H9 (cell line): ENCODE measurements at places on chromosomes 16 and 17. TPM values are rescaled to one million over a fixed set of nuclear protein-coding genes. Genes with fewer than 3 reads are reported as not detected.

TEKT3 gene
- 0.42 and 0.57 TPM in 2 replicates for total RNA-seq

PRSS36 gene
- 0.66 and 0.72 TPM in 2 replicates for total RNA-seq

DNA sequence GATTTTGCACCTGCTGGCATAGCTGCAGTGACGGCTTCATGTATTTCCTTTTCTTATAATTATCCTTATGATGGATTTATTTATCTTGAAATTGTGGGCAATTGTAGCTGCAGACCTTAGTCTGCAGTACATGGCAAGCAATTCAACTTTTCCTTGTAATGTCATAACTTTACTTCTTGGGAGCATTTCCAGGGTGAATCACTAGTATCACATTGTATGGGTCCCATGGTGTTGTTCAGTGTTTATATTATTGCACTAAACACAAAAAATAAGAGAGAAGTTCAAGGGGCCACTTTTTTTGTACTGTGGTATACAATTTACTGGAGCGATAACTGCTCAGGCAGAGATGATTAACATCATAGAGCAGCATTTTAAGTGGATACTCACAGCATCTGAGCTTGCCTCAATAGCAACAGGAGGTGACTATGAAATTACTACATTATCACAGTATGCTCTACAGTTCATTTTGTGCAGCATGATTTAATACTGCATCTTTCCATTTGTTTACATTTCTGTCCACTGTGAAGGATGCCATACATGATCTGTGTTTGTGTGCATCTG, 169.5 kb downstream of the STX8 start:
- DNase-seq = no peak
- H3K4me1 ChIP-seq = no peaks in the 10 kb centered on the region
- no peak overlapping the region for H3K27ac ChIP-seq

DNA sequence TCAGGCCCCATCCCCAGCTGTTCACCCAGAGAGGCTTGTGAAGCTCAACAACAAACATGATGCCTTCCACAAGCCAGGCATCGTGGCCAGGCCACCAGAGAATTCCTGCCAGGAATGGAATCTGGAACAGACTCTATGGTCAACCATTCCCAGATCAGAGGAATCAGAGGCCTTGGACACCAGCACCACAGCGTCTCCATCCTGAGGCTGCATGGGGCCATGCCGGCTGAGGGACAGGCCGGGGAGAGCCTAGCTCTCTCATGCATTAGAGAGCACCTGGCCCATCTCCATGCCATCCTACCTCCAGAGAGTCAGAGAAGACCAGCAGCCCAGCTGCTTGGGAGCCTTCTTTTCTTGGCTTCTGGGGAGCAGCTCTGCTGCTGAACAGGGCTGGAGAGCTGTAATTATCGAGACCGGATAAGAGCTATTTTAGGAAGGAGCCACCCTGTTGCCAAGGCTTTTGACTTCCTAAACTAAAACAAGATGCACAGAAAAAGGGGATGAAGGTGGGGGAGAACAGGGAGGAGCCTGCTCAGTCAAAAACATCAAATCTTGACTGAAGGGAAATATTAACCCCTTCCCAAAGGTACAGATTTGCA, 24.5 kb upstream of the MTMR4 start:
- H3K4me3 ChIP-seq = no peak overlapping the region
- H3K36me3 ChIP-seq = no peaks in the 10 kb centered on the region
- H3K27me3 ChIP-seq = no peaks in the 10 kb centered on the region
- DNase-seq = peak; percentile 24
- no peak overlapping the region for H3K27ac ChIP-seq

ZNF624 gene
- total RNA-seq = 0.88 and 1.3 TPM in 2 replicates

- H3K4me1 ChIP-seq = no peaks in the 10 kb centered on the region
- no peaks in the 10 kb centered on the region for H3K27me3 ChIP-seq
- H3K4me3 ChIP-seq = no peak overlapping the region
- no peaks in the 10 kb centered on the region for H3K36me3 ChIP-seq
These were observed 12.2 kb downstream of the SLC13A5 start for GRCh38 chr17:6700948-6701307.

JPH3 gene
- 30.3 and 32.7 TPM in 2 replicates for total RNA-seq

KRTAP2-2 gene
- not detected in 2 replicates for total RNA-seq

GRCh38 chr17:230395-230770, 48.9 kb upstream of the DOC2B start:
- DNase-seq = no peak
- no peaks in the 10 kb centered on the region for H3K27me3 ChIP-seq
- H3K4me3 ChIP-seq = no peak overlapping the region
- H3K36me3 ChIP-seq = no peaks in the 10 kb centered on the region

KRTAP4-3 gene
- not detected in 2 replicates for total RNA-seq

CEP112 gene
- total RNA-seq = 5.2 and 5.4 TPM in 2 replicates

DNA sequence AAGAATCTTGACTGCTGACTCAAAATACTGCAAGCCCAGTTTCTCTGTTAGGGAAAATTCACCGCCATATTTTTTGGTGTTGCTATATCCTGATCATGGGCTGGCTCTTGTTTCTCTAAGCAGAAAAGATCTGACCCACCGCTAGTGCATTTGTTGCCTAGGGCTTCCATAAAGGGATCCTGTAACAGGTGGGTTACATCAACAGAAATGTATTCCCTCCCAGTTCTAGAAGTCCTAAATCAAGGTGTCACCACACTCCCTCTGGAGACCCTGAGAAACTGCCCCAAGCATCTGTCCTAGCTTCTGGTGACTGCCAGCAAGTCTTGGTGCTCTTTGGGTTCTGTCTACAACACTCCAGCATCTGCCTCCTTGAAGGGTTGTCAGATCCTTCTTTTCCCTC, 99.7 kb downstream of the MAF start:
- no peak overlapping the region for H3K4me3 ChIP-seq
- no peaks in the 10 kb centered on the region for H3K36me3 ChIP-seq
- H3K4me1 ChIP-seq = no peaks in the 10 kb centered on the region

DNA sequence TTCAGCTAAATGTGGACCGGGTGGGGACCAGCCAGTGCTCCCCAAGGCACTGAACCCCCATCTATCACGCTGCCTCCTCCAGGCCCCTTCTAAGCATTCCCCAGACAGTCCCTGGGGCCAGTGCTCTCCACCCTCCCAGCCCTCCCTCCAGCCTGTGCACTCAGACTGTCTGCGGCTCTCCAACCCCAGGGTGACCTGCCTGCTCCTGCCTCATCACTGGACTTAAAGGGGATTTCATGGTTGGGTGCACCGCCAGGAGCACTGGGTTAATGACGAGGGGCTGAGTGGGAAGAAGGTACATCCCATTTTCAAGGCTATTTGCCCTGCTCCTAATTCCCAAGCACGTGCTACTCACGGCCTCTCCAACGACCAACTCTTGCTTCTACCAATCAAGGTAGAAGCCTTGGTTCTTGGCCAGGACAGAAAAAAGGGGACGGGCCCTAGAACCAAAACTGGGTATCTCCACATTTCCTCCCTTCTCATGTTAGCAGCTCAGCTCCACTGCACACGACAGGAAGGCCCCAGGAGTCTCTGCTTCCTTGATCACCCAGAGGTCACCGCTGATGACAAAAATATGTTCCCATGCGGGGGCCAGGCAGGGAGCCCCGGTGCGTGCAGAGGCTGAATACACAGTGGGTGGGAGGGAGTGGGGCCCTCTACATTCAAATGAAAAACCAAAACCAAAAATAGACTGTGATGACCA, 3.5 kb upstream of the ABR start:
- DNase-seq = no peak
- H3K4me3 ChIP-seq = no peak overlapping the region
- H3K36me3 ChIP-seq = no peaks in the 10 kb centered on the region
- H3K27me3 ChIP-seq = peaks cover 3% of the 10 kb centered on the region; the same call in 1 of the 2 replicates
- H3K4me1 ChIP-seq = no peaks in the 10 kb centered on the region; the same call in 1 of the 2 replicates
- no peak overlapping the region for H3K27ac ChIP-seq

DNA sequence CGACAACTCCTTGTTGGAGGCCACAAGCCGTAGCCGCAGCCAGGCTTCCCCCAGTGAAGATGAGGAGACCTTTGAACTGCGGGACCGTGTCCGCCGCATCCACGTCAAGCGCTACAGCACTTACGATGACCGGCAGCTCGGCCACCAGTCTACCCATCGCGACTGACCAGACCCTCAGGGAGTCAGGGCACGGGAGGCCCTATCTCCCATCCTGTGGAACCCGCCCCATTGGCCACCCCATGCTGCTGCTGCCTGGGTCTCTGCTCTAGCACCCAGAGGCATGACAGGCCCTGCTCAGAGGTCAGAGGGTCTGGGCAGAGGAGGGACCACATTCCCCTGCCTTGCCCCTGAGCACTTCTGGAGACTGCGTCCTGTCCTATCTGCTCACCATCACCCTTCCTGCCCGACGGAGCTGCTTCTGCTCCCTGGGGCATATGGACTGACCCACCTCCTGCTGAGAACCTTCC, 8.9 kb downstream of the TNFAIP1 start:
- H3K4me3 ChIP-seq = no peak overlapping the region
- H3K36me3 ChIP-seq = peaks cover 66% of the 10 kb centered on the region
- no peak for DNase-seq
- no peaks in the 10 kb centered on the region for H3K27me3 ChIP-seq
- no peaks in the 10 kb centered on the region for H3K4me1 ChIP-seq

ABI3 gene
- 2.1 and 2.4 TPM in 2 replicates for total RNA-seq

- H3K4me3 ChIP-seq = peak overlapping the region; percentile 91
- H3K4me1 ChIP-seq = peaks cover 3% of the 10 kb centered on the region; the same call in 1 of the 2 replicates
- H3K27me3 ChIP-seq = no peaks in the 10 kb centered on the region
- DNase-seq = peak; percentile 39
These were observed 1.7 kb downstream of the SLFN5 start for GRCh38 chr17:35244341-35245195.

DNA sequence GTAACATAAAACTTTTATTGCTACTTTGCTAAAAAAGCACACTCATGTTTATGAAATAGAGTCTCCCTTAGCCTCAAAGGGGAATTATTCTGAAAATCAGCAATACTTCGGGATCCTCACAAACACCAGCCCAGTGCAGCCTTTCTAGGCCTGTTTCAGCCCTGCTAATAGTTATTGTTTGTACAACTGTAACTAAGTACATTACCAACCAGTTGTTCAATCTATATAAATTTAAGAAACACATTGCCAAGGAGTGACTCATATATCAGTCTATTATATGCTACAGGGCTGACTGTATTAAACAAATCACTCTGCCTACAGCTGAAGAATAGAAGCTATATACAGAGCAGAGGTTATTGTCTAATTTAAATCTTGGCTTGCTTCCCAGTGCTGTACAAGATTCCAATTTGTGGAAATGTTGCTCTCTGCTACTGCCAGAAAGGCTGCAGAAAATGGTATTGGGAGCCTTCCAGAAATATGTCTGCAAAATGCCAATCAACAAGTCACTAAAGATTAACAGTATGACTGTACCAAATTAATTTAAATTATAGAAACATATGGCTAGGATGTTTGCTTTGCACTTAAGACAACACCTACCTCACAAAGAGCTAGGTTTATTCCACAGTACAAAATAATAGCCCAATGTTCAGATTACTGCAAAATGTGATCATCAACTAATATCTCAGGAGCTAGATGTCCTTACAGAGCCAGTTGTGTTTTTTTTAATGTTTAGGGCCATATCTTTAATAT, 49.7 kb downstream of the TOX3 start:
- no peak overlapping the region for H3K4me3 ChIP-seq
- H3K4me1 ChIP-seq = peaks cover 11% of the 10 kb centered on the region
- H3K36me3 ChIP-seq = peaks cover 2% of the 10 kb centered on the region
- DNase-seq = no peak

- no peak overlapping the region for H3K4me3 ChIP-seq
- no peaks in the 10 kb centered on the region for H3K27me3 ChIP-seq
- peaks cover 3% of the 10 kb centered on the region; the same call in 1 of the 2 replicates for H3K4me1 ChIP-seq
These were observed 36.8 kb upstream of the LYRM9 start for GRCh38 chr17:27930000-27930399.

DNA sequence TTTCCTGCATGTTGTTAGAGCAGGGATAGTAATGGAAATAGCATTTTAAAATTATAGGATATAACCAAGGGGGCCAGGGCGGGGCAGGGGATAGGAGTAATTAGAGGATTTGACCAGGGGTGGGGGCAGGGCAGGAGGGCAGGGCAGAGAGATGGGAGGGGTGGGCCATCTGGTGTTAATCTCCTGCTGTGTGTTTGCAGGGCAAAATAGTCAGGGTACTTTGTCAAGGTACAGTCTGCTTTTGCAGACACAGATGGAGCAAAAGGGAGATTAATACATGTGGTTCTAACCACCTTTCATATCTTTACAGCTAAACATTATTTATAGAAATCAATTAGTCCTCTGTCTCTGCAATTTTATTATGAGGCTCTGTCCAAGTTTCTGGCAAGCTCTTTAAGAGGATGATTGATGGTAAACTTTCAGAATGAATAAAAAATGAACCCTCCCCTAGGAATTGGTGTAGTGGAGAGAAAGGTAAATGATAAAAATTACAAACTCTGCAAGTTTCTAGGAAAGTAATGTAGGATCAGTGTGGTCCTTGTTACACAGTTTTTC, 6.6 kb downstream of the ANKFN1 start:
- DNase-seq = no peak
- no peak overlapping the region for H3K4me3 ChIP-seq
- H3K27me3 ChIP-seq = no peaks in the 10 kb centered on the region
- no peaks in the 10 kb centered on the region for H3K36me3 ChIP-seq
- no peak overlapping the region for H3K27ac ChIP-seq

- H3K27me3 ChIP-seq = no peaks in the 10 kb centered on the region
- H3K36me3 ChIP-seq = peaks cover 5% of the 10 kb centered on the region
- H3K4me1 ChIP-seq = no peaks in the 10 kb centered on the region; the same call in 1 of the 2 replicates
- DNase-seq = no peak
- H3K27ac ChIP-seq = no peak overlapping the region
These were observed 10.7 kb upstream of the PRR29 start for GRCh38 chr17:63987221-63988126.

ERCC4 gene
- 11.7 and 15.6 TPM in 2 replicates for total RNA-seq

- no peaks in the 10 kb centered on the region for H3K36me3 ChIP-seq
- no peak overlapping the region for H3K4me3 ChIP-seq
- DNase-seq = no peak
- no peak overlapping the region for H3K27ac ChIP-seq
- H3K4me1 ChIP-seq = peaks cover 3% of the 10 kb centered on the region; the same call in 1 of the 2 replicates
These were observed 313.1 kb downstream of the MAF start for GRCh38 chr16:79287424-79287917.

- no peak for DNase-seq
- H3K36me3 ChIP-seq = no peaks in the 10 kb centered on the region
- H3K4me1 ChIP-seq = no peaks in the 10 kb centered on the region
- no peak overlapping the region for H3K27ac ChIP-seq
- no peaks in the 10 kb centered on the region for H3K27me3 ChIP-seq
These were observed 32.4 kb upstream of the TENT4B start for GRCh38 chr16:50120711-50121110.

DNA sequence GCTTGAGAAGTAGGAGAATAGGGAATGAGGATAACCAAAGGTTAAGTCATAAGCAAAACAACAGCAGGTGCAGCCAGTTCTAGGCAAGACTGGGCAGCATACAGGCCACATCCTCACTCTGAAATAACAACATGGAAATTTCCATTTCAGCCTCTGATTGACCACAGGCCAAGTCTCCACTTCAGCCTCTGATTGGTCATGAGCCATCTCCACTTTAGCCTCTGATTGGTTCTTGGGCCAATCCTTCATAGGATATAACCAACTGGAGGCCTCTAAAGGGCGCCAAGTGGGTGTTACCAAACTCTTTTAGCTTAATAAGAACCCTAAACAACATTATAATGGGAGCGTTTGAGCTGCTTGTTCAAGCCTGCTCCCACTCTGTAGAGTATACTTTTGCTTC, 512.0 kb downstream of the NPIPA7 start:
- H3K4me3 ChIP-seq = no peak overlapping the region
- H3K27me3 ChIP-seq = no peaks in the 10 kb centered on the region
- no peak overlapping the region for H3K27ac ChIP-seq
- DNase-seq = no peak
- no peaks in the 10 kb centered on the region for H3K4me1 ChIP-seq

PLA2G10 gene
- 1.0 and 2.2 TPM in 2 replicates for total RNA-seq

GRCh38 chr16:929227-930073, 41.3 kb downstream of the LMF1 start:
- no peaks in the 10 kb centered on the region for H3K27me3 ChIP-seq
- DNase-seq = peak; percentile 60
- H3K27ac ChIP-seq = no peak overlapping the region
- H3K4me1 ChIP-seq = no peaks in the 10 kb centered on the region
- H3K4me3 ChIP-seq = 0 out of 3 replicates have a peak overlapping the region, but pooled peaks have one; percentile 38
- peaks cover 8% of the 10 kb centered on the region for H3K36me3 ChIP-seq
